ENCODE measurements at places on chromosomes 7 and 10.

GRCh38 chr10:121668314-121669027 is 70.2 kb upstream of the FGFR2 start:
- no peak overlapping the region for H3K4me3 ChIP-seq
- peaks cover 2% of the 10 kb centered on the region for H3K27me3 ChIP-seq
- H3K27ac ChIP-seq, result no peak overlapping the region
- no peaks in the 10 kb centered on the region for H3K36me3 ChIP-seq

GRCh38 chr7:15085366-15085765 is 182.8 kb upstream of the DGKB start:
- no peaks in the 10 kb centered on the region for H3K36me3 ChIP-seq
- no peaks in the 10 kb centered on the region for H3K4me1 ChIP-seq
- no peak for DNase-seq
- no peaks in the 10 kb centered on the region for H3K27me3 ChIP-seq

- DNase-seq, result no peak
- H3K27ac ChIP-seq, result peak overlapping the region; percentile 42
- H3K4me1 ChIP-seq, result peaks cover 13% of the 10 kb centered on the region
- H3K4me3 ChIP-seq, result no peak overlapping the region
Observed at GRCh38 chr10:92742331-92743228, 52.8 kb downstream of the HHEX start.

DNA sequence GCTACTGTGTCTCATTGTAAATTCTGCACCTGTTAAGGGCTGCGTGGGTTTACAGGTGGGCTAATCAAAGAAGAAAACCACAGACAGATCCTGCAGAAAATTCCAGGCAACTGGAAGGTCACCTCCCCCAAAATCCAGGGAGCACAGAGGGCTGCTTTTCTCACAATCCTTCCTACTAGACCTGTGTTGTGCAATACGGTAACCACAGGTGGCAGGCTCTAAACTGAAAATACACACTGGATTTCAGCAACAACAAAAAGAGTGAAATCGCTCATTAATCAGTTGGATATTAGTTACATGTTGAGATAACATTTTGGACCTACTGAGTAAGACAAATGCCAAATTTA is 83.2 kb downstream of the SLC16A9 start:
- no peak overlapping the region for H3K27ac ChIP-seq
- no peaks in the 10 kb centered on the region for H3K36me3 ChIP-seq
- H3K27me3 ChIP-seq, result no peaks in the 10 kb centered on the region
- no peaks in the 10 kb centered on the region for H3K4me1 ChIP-seq

- H3K4me1 ChIP-seq, result no peaks in the 10 kb centered on the region
- no peaks in the 10 kb centered on the region for H3K36me3 ChIP-seq
- no peaks in the 10 kb centered on the region for H3K27me3 ChIP-seq
- no peak for DNase-seq
Observed at GRCh38 chr10:75350791-75351190, 50.8 kb downstream of the ZNF503 start.

- no peak overlapping the region for H3K4me3 ChIP-seq
- H3K27ac ChIP-seq, result no peak overlapping the region
- DNase-seq, result no peak
- no peaks in the 10 kb centered on the region for H3K36me3 ChIP-seq
- no peaks in the 10 kb centered on the region for H3K4me1 ChIP-seq
- peaks cover 3% of the 10 kb centered on the region for H3K27me3 ChIP-seq
Observed at GRCh38 chr10:58672845-58673244, 160.2 kb downstream of the BICC1 start.

DNA sequence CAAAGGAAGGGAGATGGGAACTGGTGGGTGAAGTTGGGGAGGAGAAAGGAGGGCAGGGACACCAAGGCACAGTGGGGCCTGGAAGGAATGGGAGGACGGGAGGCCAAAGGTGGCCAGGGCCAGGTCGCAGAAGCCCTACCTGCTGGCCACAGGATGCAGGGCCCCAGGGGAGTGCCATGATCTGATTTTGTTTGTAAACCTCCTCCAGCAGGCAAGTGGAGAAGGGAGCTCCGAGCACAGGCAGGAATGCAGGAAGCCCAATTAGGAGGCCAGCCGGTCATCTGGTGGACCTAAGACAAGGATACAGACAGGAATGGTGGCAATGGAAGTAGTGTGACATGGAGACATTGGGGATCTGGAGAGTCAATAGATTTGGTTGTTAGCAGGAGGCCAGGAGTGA is 107.0 kb upstream of the ZMIZ1 start:
- no peaks in the 10 kb centered on the region for H3K27me3 ChIP-seq
- no peak overlapping the region for H3K4me3 ChIP-seq
- H3K27ac ChIP-seq, result no peak overlapping the region
- no peaks in the 10 kb centered on the region for H3K36me3 ChIP-seq
- DNase-seq, result no peak
- H3K4me1 ChIP-seq, result peaks cover 2% of the 10 kb centered on the region

DNA sequence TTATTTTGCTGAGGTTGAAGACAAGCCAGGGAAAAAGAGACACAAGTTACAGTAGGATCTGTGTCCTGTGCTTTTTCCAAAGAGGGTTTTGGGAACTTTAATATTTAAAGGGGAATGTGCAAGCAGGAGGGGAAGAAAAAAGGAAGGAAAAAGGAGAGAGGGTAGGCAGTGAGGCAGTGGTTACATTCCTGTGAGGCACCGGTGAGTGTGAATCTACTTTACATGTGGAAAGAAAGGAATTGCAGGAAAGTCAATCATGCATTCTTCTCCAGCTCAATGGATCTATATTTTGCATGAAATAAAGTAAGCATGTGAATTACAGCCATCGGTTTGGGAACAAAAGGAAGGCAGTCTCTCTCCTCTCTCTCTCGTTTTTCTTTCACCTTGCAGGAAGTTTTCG is 12.6 kb upstream of the DYNC2I1 start:
- no peak overlapping the region for H3K4me3 ChIP-seq
- H3K27ac ChIP-seq, result no peak overlapping the region
- peaks cover 40% of the 10 kb centered on the region for H3K4me1 ChIP-seq
- no peak for DNase-seq
- H3K27me3 ChIP-seq, result no peaks in the 10 kb centered on the region
- no peaks in the 10 kb centered on the region for H3K36me3 ChIP-seq

DNA sequence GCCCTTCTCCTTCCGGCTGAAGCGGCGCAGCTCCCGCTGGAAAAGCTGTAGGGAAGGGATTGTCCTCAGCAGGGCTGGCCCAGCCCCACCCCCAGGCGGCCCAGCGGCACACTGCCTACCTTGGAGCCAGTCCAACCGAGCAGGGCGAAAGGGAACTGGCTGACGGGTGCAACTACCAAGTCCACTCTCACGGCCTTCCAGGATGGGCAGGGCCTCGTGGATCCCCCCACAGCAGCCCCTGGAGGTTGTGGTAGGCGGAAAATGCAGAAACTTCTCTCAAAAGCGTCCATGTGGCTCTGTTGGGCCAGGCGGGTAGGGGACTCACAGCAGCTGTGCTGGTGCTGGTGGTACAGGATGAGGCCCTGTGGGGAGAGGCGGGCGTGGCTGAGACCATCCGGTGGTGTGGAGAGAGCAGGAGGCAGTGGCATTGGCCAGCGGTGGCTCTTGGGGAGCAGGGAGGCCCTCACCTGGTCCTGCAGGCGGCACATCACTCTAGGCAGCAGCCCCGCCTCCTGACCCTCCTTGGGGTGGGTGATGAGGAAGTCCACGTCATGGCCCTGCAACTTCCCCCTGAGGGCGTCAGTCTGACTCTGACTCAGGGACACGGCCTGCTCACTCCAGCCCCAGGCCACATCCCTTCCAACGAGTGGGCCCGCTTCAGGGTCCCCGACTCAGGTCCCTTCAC is 8.4 kb upstream of the PGAM2 start:
- H3K27ac ChIP-seq, result peak overlapping the region; percentile 41
- H3K27me3 ChIP-seq, result no peaks in the 10 kb centered on the region
- H3K4me3 ChIP-seq, result no peak overlapping the region

DNA sequence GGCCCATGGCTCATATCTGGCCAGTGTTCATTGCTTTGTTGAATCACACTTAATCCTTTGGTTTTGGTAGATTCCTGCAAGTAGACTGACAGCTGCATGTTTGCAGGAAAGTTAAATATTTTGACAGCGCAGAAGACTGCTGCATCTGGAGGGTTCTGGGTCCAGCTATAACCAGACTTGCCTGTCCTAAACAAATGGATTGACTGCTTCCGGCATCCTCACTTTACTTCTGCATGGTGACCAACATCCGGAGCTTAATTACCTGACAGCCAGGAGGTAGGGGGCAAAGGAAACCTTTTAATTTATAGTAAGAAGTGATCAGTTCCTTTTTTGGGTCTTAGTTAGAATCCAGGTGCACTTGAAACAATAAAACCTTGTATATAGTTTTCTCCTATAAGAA is 263.3 kb downstream of the SNX10 start:
- H3K27me3 ChIP-seq, result peaks cover 11% of the 10 kb centered on the region
- H3K4me3 ChIP-seq, result no peak overlapping the region
- H3K4me1 ChIP-seq, result no peaks in the 10 kb centered on the region
- no peak overlapping the region for H3K27ac ChIP-seq

GRCh38 chr10:81944609-81945008 is 69.6 kb downstream of the NRG3 start:
- no peaks in the 10 kb centered on the region for H3K36me3 ChIP-seq
- no peak overlapping the region for H3K27ac ChIP-seq
- no peaks in the 10 kb centered on the region for H3K4me1 ChIP-seq

- H3K4me1 ChIP-seq, result peaks cover 3% of the 10 kb centered on the region
- peaks cover 5% of the 10 kb centered on the region for H3K27me3 ChIP-seq
- no peak overlapping the region for H3K4me3 ChIP-seq
Observed at GRCh38 chr7:99155211-99155610, 11.3 kb upstream of the SMURF1 start.

DNA sequence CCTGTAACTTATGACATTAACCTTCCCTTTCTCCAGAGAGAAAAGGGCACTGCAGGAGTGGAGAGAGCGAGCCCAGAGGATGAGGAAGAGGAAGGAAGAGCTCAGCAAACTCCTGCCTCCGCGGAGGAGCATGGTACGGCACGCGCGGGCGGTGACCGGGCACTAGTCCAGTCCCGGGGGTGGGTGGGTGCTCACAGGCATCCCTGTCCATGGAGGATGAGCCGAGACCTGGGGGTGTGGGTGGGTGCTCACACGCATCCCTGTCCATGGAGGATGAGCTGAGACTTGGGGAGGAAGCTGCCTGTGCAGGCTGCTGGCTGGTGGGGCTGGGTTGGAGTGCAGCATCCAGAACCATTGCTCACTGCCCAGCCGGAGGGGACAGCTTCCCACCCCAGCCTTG is 23.8 kb downstream of the LRRC27 start:
- H3K36me3 ChIP-seq, result no peaks in the 10 kb centered on the region
- DNase-seq, result no peak
- H3K4me1 ChIP-seq, result no peaks in the 10 kb centered on the region
- H3K4me3 ChIP-seq, result no peak overlapping the region
- H3K27me3 ChIP-seq, result no peaks in the 10 kb centered on the region
- H3K27ac ChIP-seq, result no peak overlapping the region

DNA sequence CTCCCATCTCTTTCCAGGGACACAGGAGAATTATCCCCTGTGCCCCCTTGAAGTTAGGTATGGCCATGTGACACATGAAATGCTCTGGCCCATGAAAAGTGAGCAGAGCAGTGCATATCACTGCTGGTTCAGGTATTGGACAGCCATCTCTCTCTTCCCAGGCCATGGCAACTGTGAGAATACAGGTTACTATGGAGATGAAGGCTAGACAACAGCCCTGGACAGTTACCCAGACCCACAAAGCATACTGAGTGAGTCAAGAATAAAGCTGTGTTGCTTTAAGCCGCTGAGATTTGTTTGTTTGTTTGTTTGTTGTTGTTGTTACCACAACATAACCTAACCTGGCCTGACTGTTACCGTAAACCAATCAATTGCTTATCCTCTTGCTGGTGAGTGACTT is 722.3 kb downstream of the KCNMA1 start:
- H3K4me3 ChIP-seq, result no peak overlapping the region
- peaks cover 4% of the 10 kb centered on the region for H3K27me3 ChIP-seq
- no peak for DNase-seq
- H3K36me3 ChIP-seq, result no peaks in the 10 kb centered on the region
- H3K27ac ChIP-seq, result no peak overlapping the region
- no peaks in the 10 kb centered on the region for H3K4me1 ChIP-seq
